ENCODE measurements at places on chromosomes 1 and 21.
A peak's percentile ranks its signal among the peaks of the same experiment; 100 is the strongest.

DNA sequence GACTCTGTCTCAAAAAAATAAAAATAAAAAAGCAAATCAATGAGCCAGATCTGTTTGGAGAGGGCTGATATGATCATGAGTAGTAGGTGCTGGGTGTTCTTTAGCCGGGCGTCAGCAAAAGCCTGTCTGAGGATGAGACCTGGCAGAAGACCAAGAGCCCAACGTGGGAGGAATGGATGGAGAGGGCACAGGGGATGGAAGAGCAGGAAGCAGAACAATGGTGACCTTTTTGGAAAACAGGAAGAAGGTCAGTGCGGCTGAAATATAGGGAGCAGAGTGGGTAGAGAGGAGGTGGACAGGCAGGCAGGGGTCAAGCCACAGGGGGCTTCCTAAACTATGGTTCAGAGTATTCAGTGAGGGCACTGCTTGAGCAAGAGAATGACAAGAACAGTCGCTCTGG lies 30.9 kb downstream of the VWA5B1 start:
- ATAC-seq: no peak

DNA sequence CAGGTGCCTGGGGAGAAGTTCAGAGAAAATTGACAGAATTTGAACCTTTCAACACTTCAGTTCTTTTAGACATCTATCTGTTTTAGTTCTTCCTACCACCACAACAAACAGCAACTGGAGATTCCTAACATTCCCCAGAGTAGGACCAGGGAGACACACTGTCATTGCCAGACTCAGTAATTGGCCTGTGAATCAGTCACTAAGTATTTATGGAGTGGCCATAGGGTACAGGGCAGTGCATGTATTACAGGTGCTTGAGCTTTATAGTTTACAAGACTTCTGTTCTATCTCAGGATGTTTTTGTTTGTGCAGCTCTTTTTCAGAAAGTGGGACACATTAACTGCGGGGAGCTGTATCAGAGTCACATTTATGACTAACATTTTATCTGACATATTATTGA lies 1.7 kb downstream of the CDC14A start:
- ATAC-seq: no peak

DNA sequence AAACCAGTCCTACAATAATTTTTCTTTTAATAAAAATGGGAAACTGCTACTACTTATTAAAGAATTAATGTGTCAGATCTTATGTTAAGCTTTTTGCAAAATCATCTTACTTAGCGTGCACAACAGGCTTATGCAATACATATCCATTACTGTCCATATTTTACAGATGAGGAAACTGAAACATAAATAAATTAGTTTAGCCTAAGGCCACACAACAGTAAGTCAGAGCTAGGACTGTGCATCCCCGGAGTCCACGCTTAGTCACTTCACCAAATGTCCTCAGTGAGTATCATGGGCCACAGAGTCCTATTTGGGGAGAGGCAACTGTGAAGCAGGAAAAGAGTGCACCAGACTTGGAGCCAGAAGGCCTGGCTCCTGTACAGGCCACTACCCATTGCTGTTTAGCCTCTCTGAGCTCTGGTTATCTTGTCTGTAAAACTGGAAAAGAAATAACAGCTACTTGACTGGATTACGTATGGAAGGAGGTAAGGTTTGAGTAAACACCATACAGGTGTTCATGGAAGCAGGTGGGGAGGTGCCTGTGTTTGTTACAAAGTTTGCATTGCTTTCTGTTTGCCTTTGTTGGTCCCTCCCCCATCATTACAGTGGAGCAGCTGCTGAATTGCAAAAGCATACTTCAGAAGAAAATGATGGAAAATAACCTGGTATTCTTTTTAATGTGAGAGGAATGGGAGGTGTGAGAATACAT lies 192.8 kb downstream of the FCRL5 start:
- no peak for ATAC-seq

DNA sequence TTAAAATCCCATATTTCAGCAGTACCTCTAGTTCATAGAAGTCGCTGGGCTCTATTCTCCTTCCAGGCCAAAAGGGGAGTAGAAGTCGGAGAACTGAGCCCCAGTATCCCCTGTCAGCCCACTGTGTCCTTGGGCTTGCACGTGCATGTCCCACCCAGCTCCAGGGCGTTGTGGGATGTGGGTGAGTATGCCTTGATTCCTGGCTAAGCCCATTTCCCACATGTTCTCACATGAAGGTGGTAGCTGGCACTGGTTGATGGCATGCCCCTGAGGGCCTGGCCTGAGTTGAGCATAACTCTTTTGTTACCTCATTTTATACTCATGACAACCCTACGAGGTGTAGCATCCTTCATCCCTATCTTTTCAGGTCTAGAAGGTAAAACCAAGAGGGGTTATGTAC lies 8.0 kb downstream of the SLC6A17 start:
- ATAC-seq: no peak

DNA sequence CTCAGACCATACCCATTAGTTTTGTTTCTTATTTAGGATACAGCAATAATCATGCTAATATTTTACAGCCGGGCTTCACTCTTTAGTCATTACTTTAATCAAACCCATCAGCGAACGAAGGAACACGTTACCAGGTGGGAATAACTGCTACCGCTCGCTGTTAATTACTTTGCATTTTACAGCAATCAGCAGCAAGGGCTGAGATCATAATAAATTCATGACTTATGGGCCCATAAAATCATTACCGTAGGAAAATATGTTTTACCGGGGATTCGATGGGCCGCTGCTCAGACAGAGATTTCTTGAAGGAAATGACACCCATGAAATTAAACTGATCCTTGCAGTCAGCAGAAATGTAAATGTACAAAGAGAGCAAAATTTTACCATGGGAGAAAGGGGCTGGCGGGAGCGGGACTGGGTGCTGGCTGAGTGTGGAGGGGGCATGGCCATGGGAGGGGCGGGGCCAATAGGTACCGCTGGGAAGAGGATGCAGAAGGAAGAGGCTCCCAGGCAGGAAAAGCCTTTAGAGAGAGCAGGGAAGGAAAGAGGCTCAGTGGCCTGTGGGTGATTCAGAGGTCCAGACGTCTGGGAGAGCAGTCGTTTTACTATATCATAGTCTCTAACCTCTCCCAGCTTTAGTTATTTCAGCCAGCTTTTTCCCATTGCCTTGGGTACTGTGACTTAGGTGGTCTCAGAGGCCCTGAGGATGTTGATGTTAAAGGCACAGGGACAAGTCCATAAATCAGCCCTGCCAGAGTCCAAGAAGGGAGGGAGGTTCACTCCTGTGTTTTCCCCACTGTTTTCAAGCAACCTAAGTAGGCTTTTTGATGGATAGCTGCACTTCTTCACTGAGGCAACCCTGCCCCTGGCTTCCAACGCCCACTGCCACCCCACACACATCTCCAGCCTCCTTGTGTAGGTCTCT lies 258.9 kb downstream of the SEC16B start:
- ATAC-seq: no peak

- no peak for ATAC-seq
These were observed 37.2 kb downstream of the ADSS2 start for GRCh38 chr1:244414543-244414942.

GRCh38 chr1:53142226-53142853 lies at the start of gene SLC1A7:
TSS of gene SLC1A7 (minus strand) at chr1:53142638. CDS start at chr1:53142449, 189 bp downstream.
- ATAC-seq: no peak

DNA sequence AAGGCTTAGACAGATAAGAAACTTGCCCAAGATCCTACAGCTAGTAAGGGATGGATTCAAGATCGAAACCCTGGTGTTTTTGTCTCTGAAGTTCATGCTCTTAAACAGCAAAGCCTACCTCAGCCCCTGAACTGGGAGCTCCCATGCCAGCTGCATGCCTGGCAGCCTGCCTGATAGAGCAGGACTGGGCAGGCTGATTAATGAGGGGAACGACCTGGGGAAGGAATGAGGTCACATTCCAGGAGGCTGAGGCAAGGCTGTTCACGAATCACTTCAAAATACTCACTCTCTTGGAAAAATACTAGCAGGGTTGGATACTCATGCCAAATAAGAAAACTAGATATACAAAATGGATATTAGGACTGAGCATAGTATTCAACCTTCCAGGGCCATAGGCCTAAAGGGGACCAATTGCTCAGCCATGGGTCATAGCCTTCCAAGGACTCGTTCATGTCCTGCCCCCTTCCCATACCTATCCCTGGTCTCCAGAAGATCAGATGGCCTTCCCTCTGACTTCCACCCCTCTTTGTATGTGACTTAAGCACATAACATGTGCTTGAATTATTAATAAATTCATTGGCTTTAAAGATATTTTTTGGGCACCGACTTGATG lies 15.6 kb upstream of the TACSTD2 start:
- ATAC-seq: peak; percentile 94

DNA sequence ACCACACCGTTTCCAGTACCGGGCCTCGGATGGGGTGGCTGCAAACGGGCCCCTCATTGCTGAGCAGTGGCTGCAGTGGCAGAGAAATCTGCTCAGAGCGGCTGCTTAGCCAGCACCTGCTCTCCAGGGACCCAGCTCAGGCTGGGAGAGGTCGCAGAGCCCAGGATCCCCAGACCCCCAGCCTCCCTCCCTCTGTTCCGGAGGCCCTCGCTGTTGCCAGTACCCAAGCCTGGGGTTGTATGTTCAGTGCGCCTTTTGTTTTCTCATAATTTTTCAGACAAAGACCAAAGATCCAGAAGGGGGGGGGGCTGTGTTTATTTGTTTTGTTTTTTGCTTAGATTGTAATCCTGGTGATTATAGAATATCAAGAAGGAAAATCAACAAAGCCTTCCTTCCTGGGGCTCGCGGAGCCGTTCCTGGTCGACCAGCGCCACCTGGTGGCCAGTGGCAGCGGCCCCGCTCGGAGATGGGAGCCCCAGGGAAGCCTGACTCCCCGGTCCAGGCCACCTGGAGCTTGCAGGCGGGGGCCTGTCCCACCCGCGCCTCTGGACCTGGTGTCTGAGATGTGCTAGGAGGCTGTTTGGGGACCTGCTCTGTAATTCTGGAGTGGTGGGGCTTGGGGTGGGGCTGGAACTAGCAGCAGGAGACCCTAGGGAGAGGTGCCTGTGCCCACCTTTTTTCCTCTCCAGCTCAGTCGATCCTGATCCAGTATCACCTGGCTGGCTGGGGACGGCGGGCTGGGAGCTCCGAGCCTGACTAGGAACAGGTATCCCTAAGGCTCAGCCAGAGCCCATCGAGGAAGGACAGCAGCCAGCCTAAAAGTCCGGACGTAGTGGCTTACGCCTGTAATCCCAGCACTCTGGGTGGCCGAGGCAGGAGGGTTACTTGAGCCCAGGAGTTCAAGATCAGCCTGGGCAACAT lies 123.9 kb upstream of the VAMP3 start:
- peak; percentile 40 for ATAC-seq

GRCh38 chr1:85307987-85308832 lies 31.8 kb upstream of the BCL10 start:
- ATAC-seq: peak; percentile 92

GRCh38 chr1:234916840-234917239 lies 211.8 kb downstream of the TOMM20 start:
- no peak for ATAC-seq
